ENCODE measurements at places on chromosomes 13 and 19.

DNA sequence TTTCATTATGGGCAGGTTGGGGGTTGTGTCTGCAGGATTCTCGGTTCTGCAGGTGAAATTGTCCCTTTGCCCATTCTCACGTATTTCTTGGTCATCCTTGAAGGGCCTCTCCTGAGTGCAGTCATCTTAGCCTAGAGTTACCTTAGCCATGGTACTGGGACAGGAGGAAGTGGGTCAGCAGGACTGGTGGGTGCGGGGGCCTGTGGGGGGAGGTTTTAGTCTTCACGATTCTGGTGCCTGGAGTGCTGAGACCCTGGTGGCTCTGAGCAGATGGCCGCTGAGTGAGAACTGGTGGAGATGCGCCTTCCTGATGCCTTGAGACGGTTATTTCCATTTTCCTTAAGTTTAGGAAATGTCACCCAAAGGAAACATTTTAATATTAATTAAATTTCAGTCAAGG is 11.8 kb downstream of the COL4A2 start:
- no peak for DNase-seq

GRCh38 chr13:34577051-34577450 is 365.0 kb upstream of the NBEA start:
- DNase-seq, result no peak

DNA sequence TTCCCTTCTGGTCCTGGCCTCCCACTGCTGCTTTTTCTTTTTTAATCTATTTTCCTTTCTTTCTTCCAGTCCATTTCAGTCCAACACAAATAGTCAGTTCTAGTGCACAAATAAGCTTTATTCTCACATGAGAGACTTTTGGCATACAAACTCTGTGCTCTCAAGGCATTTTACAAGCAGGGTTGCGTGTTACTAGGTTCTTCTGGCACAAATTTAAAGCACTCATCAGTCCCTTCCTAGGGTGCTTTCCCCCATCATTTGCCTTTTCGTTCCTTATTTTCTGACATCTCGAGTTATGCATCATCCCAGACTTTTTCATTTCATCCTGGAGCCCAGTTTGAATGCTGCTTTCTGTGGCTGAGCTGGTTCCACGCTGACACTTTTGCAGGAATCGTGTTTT is 29.8 kb upstream of the IL17D start:
- no peak for DNase-seq

DNA sequence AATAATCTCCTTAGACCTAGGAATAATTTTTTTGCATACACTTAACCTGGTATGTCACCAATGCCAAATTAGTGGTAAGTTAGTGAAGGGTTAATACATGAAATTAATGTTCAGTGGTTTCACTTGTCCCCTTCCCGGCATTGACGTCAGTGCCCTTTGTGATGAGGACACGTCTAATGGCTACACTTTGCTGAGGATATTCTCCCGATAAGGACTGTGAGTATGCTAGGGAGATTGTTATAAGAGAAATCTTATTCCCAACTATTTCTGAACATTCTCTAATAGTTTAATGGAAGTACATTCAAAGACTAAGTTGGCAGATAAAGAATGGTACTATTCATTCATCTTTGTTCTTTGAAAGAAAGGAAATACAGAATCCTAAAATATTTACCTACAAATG is 102.4 kb downstream of the TNFRSF19 start:
- no peak for DNase-seq

DNA sequence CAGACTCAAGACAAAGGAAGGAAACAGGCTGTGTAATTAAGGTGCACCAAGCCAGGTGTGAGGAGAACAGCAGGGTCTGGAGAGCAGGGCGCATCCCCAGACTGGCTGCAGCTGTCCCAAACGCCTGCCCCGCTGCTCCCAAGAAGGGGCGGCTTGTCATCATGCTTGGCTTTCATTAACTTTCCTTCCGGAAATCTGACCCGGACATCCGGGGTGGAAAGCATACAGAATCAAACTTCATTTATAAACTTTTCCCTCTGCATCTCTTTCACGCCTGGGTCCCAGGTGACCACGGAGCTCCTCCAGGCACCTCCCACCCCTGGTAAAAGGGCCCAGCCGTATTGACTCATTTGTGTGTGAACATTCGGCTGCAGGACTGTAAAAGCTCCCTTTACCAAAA is 31.7 kb downstream of the TSHZ3 start:
- no peak for DNase-seq

DNA sequence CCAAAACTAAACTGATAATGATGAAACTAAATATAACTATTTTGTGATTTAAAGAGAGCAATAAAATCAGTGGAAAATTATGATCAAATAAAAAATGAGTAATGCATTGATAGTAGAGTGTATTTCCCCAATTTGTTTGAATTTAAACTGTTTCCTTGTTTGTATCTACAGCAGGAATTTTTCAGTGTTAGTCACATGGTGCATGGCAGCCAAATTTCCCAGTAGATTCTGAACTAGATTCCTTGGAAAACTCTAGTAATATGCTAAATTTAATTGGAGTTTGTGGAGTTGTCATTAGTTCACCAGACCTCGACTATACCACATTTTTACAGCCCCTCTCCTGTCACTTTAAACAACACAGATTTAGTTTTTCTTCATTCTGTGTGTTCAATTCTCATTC is 156.2 kb downstream of the PCCA start:
- no peak for DNase-seq

DNA sequence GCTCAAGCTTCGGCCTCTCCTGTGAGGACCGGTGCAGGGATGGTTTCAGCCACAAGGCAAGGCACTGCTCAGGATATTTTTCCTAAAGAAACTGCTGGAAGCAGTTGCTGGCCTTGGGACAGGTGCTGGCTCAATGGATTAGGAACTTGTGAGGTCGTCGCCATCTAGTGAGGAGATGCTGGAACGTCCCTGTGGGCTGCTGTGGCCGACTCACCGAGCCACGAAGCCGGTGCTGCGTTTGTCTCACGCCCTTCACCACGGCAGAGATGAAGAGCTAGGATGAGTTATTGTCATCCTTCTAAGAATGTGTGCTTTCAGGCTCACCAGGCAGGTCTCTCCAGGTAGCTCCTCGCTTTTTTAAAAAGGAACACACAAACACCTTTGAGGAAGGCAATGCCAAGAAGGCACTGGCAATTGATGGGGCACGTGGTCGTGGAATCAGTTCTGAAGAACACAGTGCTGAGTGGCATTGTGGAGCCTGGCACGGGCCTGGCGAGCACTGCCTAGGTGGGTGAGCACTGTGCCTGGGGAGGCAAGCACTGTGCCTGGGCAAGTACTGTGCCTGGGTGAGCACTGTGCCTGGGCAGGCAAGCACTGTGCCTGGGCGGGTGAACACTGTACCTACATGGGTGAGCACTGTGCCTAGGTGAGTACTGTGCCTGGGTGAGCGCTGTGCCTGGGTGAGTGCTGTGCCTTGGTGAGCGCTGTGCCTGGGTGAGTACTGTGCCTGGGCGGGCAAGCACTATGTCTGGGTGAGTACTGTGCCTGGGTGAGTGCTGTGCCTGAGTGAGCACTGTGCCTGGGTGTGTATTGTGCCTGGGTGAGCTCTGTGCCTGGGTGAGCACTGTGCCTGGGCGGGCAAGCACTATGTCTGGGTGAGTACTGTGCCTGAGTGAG is 140.4 kb downstream of the TEX29 start:
- DNase-seq, result no peak

- DNase-seq, result no peak
These were observed 32.7 kb upstream of the DCLK1 start for GRCh38 chr13:36163809-36164308.

DNA sequence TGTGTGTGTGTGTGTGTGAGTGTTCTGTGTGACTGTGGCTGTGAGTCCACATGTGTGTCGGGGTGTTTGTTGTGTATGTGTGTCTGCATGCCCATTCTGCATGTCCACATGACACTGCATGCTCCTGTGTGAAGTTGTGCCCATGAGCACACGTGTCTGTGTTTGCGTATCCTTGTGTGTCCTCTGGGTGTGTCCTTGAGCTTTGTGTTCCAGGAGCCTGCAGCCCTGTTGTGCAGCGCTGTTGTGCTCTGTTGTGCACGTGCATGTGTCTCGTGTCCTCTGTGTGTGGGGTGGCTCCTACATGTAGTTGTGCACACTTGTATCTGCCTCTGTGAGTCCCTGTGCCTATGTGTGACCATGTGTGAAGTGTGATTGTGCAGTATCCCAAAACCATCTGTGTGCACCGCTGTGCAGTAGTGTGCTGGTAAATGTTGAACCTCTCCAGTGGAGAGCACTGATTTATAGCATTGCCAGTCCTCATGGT is 2.2 kb upstream of the ARHGEF18 start:
- DNase-seq, result no peak

GRCh38 chr19:49975051-49975450 is 14.1 kb upstream of the SIGLEC11 start:
- no peak for DNase-seq

GRCh38 chr13:57045826-57046546 is 94.7 kb upstream of the PRR20A start:
- DNase-seq, result no peak

- DNase-seq, result no peak
These were observed 65.7 kb upstream of the ATP12A start for GRCh38 chr13:24614306-24615080.

Measured in T-cell (primary cell).